Fibroblast of skin of scalp (primary cell): ENCODE measurements at places on chromosomes 2 and 18.

DNA sequence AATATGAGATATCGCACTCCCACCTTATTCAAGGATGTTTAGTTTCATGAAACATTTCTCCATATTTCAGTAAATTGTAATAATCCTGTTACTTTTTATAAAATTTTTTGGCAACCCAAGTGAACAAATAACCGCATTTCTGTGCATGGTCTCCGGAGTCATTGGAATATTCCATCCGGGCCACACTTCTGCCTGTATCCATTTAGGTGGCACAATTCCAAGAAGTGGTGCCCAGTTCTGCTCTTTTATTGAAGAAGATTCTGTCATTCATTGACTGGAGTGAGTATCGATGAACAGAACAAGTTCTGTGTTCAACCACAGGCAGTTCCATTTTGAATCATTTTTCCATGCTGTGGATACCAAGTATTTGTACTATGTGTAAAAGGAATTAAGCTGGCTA lies 26.6 kb upstream of the ICOS start:
- no peak for DNase-seq

- no peak for DNase-seq
These were observed 446.4 kb downstream of the EPHA4 start for GRCh38 chr2:221125691-221126090.

GRCh38 chr18:79405019-79405780 lies 9.5 kb downstream of the NFATC1 start:
- no peak for DNase-seq

- peak; percentile 30 for DNase-seq
These were observed 1044.5 kb upstream of the POU3F3 start for GRCh38 chr2:103809415-103809814.

DNA sequence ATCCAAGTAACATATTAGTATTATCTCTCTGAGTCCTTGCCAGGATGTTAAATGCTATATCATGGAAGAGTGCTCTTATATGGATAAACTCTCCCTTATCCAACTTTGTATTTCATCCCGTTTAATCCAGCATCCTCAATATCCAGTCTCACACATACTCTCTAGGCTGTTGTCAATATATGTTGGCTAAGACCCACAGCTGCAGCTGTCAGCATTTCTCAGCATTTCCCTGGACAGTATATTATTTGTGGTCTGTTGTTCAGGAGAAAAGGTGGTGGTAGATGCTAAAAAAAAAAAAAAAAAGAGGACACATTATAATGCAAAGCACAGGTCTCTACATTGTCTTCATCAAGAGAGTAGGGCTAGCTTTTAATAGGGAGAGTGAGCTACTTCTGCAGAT lies 1368.0 kb upstream of the ZEB2 start:
- DNase-seq, result no peak

DNA sequence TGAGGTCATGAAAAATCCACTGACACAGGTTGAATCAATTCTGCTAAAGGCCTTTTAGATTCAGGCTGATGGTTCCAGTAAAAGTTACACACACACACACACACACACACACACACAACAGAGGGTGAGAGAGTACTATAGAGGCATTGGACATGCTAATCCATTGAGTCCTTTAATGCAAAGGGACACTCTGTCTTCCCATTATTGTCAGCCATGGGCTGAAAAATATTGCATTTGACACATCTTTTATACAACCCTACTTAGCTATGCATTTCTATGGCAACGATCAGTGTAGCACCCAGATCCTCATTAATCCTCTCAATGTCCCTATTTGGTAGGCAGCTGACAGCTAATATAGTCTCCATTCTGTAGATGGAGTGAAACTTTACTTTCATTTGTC lies 440.8 kb upstream of the RGPD4 start:
- no peak for DNase-seq
